NCI-H510A (cell line): ENCODE measurements at places on chromosomes 7 and 10.

DNA sequence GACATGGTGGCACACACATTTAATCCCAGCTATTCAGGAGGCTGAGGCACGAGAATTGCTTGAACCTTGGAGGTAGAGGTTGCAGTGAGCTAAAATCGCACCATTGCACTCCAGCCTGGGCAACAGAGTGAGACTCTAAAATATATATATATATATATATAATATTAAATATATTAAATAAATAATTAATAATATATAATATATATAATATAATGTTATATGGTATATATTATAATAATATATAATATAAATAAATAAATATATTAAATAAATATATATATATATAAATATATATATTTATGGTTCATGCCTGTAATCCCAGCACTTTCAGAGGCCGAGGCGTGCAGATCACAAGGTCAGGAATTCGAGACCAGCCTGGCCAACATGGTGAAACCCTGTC, 33.9 kb upstream of the PBLD start:
- no peak for DNase-seq

GRCh38 chr7:151226560-151226874, 488 bp downstream of the ABCF2 start:
- no peak for DNase-seq

GRCh38 chr7:20407585-20408466, 77.1 kb downstream of the ITGB8 start:
- DNase-seq = peak; percentile 57

- DNase-seq = no peak
These were observed 66.7 kb downstream of the PAX2 start for GRCh38 chr10:100811752-100812750.

DNA sequence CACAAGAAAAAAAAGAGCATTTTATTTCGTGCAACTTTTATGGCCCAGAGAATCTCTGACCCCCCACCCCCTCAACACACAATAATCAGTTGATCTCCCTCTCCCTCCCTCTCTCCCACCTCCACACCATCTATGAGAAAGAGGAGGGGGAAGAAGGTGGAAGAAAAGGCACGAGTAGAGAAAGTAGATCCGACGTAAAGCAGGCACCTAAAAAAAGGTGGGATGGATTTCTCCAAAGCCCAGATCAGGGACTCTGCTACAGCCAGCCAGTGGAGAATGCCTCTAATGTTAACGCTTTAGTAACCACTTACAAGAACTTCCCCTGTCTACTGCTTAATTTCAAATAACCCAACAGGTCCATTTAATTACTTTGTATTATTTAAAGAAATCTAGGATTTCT, 24.4 kb downstream of the KMT2C start:
- DNase-seq = no peak

DNA sequence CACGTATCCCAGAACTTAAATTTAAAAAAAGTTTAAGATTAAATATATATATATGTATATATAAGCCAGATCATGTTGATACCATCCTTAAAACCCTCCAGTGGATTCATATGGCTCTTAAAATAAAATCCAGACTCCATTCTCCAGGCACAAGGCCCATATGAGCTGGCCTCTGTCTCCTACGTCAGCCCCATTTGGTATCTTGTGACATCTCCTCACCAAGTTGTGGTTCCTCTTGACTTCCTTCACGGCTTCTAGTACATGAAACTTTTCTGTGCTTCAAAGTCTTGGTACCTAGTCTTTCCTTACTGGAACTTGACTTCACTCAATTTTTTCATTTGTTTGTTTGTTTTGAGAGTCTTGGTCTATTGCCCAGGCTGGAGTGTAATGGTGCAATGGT, 61.3 kb downstream of the PRLHR start:
- no peak for DNase-seq

DNA sequence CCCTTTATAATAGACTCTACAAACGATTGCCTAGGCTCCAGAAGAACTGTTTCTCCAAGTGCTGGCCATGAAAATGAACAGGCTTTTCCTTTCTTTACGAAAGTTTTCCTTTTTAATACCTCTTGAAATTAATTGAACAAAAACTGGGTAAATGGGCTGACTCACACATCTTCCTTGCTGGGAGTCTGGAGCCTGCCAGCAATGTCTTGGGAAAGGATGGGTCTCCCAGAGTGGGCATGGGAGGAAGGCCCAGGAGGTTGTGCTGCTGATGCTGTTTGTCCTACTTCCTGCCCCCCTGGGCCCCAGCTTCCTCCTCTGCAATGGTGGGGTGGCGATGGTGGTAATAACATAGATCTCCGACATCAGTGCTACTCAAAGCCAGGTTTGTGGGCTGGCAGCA, 174.1 kb downstream of the RPS24 start:
- no peak for DNase-seq

- no peak for DNase-seq
These were observed 219.2 kb downstream of the FGFR2 start for GRCh38 chr10:121379013-121379412.

GRCh38 chr7:97342512-97342911, 225.0 kb downstream of the SDHAF3 start:
- no peak for DNase-seq

DNA sequence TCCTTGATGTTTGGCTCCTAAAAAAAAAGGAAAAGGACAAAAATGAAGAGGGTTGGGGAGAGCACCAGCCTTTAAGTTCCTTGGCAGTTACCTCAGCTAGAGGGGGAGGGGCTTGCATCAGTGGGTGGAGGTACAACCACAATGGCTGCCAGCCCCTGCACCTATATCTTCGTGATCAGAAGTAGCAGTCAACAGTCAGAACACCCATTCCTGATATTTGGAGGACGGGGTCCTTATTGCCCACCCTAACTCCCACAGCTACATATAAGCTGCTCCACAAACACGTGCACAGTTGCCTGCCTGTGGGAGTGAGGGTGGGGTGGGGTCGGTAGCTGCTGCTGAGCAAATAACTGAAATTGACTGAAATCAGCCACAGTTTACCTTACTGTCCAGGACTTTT, 26.2 kb downstream of the C1GALT1 start:
- no peak for DNase-seq

- DNase-seq = no peak
These were observed 1011.3 kb downstream of the XPNPEP1 start for GRCh38 chr10:108911814-108912541.
